ENCODE measurements at places on chromosomes 1 and 21.

GRCh38 chr1:220680085-220680687 is 10.0 kb upstream of the C1orf115 start:
- DNase-seq = no peak

- no peak for DNase-seq
Observed at GRCh38 chr1:221850470-221851187, 108.7 kb upstream of the DUSP10 start.

GRCh38 chr1:199546323-199546722 is 481.2 kb upstream of the NR5A2 start:
- no peak for DNase-seq

GRCh38 chr21:32131960-32132359 is 146.9 kb downstream of the MIS18A start:
- no peak for DNase-seq

DNA sequence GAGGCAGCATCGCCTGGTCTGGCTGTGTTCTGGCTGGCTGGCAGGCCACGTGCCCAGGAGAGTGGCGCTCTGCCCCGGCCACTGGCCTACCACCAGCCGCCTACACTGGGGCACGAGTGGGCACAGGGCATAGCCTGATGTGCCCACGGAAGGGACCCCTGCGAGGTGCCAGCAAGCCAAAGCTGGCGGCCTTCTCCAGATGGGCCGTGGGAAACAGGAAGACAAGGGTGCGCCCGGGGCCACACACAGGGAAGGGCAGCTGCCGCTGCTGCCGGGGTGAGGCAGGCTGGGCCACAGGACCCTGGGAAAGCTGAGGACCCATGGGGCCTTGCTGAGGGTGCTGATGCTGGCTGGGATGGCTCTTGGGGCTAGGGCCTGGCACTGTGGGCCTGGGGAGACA is 40.7 kb downstream of the SLC66A1 start:
- no peak for DNase-seq

DNA sequence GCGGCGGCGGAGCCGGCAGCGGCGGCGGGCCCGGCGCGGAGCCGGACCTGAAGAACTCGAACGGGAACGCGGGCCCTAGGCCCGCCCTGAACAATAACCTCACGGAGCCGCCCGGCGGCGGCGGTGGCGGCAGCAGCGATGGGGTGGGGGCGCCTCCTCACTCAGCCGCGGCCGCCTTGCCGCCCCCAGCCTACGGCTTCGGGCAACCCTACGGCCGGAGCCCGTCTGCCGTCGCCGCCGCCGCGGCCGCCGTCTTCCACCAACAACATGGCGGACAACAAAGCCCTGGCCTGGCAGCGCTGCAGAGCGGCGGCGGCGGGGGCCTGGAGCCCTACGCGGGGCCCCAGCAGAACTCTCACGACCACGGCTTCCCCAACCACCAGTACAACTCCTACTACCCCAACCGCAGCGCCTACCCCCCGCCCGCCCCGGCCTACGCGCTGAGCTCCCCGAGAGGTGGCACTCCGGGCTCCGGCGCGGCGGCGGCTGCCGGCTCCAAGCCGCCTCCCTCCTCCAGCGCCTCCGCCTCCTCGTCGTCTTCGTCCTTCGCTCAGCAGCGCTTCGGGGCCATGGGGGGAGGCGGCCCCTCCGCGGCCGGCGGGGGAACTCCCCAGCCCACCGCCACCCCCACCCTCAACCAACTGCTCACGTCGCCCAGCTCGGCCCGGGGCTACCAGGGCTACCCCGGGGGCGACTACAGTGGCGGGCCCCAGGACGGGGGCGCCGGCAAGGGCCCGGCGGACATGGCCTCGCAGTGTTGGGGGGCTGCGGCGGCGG is 1.0 kb downstream of the ARID1A start:
- no peak for DNase-seq

DNA sequence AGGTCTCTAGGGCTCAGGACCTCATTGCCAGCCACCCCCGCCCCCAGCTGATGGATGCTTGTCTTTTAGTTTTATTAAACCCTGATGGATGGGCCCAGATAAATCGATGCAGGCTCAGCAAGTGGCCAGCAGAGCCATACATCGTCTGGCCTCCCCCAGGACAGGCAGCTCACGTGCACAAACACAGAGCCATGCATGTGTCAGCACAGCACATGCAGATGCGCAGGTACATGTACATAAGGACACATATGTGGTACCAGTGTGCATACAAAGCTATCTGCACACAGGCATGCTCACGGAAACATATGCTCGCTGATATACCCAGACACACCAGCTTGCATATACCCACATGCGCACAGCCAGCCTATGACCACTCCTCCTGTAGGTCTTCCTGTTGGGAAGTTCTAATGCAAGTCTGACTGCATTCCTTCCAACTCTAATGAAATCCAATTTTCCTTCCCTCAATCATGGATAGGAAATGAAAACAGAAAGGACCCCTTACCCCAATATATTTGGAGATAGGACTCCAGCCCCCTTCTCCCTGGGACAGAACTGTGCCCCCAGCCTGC is 897 bp downstream of the COL16A1 start:
- no peak for DNase-seq

- DNase-seq = no peak
Observed at GRCh38 chr1:67491280-67491679, 61.1 kb upstream of the SERBP1 start.

DNA sequence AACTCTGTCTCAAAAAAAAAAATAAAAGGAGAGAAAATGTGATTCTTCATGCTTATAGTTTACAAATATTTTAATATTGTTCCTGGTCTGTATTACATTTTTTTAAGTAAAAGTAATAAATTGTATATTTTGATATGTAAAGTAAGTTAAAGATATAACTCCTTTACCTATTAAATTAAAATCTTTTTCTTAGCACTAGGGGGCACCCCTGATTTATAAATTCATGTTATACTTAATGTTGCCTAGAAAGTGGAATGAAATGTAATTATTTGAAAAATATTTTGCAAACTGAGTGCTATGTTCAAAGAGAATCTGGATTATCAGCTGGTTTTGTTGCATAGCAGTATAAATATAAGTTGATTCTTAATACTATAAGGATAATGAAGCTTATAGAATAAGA is 49.2 kb downstream of the RALGPS2 start:
- DNase-seq = no peak

GRCh38 chr1:241411056-241411775 is 54.2 kb upstream of the RGS7 start:
- no peak for DNase-seq

GRCh38 chr21:16125274-16125673 is 395.5 kb downstream of the USP25 start:
- no peak for DNase-seq

DNA sequence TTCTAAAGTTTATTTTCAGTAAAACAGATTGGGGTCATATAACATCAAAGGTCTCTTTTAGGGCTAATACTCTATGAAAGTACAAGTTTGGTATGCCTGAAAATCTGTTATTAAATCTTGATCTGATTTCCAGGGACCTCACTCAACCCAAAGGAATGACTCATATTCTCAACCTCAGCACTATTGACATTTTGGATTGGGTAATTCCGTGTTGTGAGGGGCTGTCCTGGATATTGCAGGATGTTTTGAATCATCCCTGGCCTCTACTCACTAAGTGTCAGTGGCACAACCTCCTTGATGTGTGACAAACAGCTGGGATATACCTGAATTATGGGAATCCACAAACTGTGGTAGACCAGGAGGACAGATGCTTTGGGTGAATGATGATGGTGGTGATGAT is 51.5 kb upstream of the CYP2J2 start:
- no peak for DNase-seq

DNA sequence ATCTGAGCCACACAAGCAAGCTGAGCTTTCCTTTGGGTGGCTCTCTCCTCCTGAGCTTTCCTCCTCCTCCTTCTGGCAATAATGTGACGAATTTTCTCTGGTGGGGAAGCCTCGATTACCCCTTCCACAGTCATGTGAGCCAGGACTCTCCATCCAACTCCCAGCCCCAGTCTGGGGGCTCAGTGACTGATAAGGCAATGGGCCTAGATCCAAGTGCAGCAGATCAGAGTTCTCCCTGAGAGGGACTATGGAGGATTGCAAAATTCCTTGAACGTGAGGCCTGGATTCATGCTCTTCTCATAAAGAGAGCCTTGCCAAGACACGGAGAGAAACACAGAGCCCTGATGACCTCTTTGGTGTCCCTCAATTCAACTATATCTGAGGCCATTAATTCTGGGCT is 31.3 kb upstream of the TRIM67 start:
- DNase-seq = no peak

DNA sequence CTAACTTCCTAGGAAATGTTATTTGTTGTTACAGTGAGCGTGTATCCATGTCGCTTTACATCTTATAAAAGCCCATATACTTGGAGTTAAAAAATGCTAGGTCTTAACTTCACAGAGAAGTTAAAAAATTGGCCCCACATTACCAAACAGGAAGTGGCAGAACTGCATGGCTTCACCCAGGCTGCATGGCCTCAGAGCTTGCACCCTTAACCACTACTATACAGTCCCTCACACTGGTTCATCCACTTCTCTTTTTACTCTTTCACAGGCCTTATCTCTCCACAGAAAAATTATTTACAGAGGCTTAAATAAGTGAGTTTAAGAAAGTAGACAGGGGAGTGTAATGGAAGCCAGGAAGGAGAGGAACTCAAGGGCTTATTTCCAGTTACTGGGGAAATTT is 402.5 kb downstream of the HHAT start:
- no peak for DNase-seq

DNA sequence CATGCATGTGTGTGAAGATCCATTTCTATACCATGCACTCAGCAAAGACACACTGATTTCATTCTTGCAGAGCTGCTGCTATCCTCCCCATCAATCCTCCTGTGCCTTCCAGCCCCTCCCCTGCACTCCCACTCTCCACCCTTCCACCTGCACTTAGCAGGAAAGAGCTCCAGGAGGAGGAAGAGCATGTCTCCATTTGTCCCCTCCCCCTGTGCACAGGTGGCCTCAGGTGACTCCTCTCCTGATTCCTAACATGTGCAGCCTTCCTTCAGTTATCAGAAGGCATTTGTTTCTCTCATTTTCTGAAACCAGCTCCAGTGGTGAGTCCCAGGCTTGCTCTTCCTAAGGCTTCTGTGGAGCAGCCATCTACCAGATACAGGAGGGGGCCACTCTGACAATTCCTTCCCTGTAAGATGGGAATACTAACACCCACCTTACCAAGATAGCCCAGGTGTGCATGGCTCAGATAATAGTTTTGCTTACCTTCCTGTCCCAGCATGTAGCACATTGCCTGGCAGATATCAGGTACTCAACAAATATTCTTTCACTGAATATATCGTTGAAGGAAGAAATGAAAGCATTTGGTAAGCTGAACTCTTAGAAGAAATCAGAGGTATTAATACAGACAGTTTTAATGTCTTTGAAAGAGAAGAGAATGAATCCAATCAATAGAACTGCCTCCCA is 21.9 kb upstream of the FAM3B start:
- DNase-seq = no peak

DNA sequence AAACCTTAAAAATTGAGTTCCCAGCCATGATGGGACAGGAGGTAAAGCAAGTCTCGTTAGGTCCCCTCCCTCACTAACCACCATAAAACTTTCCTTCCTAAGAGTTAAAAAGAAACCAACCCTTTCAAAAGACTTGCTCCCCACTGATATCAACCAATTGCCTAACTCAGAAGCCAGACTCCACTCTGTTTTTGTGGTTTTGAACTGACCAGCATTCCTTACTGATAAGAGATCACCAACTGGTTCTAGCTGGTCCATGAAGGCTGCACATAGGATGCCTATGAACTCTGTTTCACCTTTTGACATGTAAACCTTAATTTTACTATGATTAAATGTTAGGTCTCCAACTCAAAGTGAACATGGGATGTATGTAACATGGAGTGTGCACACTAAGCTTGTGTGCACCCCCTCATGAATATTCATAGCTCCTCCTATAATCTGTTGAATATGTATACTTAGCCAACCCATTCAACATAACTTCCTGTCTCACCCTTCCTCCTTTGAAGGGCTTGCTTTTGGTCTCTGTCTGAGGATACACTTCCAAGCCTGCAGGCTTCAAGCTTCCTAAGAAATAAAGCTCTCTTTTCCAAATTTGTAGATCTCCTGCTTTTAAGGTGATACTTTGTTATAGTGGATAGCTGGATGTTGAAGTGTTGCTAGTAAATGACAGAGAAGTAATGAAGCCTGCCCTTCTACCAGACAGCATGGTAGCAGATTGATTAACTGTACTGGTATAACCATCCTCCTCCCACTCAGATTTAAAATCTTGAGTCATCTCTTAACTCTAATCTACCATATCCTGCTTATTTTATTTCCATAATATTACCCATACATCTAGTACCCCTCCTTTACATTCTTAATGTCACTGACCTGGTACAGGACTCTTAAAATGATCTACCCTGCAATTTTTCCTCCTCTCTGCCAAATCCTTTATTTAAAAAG is 95.6 kb downstream of the ZNF644 start:
- DNase-seq = no peak

DNA sequence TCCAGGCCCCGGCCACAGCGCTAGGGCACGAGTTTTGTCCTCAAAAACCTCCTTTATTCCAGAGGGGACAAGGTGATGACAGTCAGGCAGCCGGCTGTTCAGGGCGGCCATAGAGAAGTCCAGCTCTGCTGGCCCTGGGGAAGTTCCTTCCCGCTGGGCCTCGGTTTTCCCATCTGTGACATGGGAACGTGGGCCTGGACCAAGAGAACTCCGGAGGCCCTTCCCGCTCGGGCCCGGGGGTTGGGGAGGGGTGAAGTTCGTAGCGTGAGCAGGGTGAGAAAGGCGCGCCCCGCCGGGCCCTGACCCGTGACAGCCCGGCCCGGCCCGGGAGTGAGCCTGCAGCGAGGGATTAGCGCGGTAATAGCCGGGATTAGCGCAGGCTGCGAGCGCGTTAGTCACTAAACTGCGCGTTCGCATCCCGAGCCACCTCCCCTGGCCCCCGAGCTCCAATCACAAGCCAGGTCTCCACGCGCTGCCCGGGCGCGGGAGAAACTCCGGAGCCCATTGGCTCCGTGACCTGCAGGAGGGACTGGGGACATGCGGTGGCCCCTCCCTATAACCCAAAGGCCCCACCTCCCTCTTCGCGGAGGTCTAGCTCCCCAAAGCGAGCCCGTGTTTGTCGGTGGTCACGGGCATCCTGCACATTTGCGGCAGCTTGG is 29.8 kb upstream of the PADI2 start:
- DNase-seq = no peak

DNA sequence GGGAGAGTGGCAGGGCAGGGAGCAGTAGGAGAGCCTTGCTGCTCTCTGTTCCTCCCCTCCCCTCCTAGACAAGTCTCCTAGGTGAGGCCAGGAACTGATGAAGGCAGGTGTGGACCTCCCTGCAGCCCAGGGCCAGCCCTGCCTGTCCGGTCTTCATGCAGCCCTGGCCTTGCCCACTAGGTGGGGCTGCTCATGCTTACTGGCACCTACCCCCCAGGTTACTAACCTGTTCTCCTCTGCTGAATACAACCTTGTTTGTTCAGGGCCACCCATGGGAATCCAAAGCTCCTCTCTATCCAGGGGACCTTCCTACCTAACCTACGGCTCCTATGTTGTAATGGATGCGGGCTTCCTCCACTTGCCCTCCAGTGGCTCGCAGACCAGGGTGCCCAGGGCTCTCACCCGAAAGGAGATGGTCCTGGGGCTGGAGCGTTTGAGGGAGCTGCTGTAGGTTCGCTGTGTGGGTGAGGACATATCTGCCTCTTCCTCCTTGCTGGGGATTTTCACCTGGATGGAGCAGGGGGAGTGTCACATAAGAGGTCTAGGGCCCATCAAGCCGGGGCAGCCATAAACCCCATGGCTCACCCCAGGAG is 7.9 kb upstream of the TNNT2 start:
- DNase-seq = no peak
